Thyroid gland (tissue), 4 donors: ENCODE measurements at places on chromosomes 16 and 17. TPM values are rescaled to one million over a fixed set of nuclear protein-coding genes. Genes with fewer than 3 reads are reported as not detected.

ZNF287 gene
- total RNA-seq = 9.6 TPM

HOXB13 gene
- 0.27 TPM for total RNA-seq

CDT1 gene
- 0.81 TPM for total RNA-seq

GP1BA gene
- total RNA-seq = not detected

CACNG1 gene
- total RNA-seq = not detected

TBC1D3I gene
- total RNA-seq = not detected

GH2 gene
- total RNA-seq = not detected

- H3K27me3 ChIP-seq = no peaks in the 10 kb centered on the region
- peak; percentile 100 for DNase-seq
- H3K36me3 ChIP-seq = peaks cover 15% of the 10 kb centered on the region
- peak within 1 kb of the TSS; percentile 94 for H3K27ac ChIP-seq
Measured at GRCh38 chr16:1964506-1965395, at the start of gene RPS2. Gene RPS2 (minus strand): TSS chr16:1964826. CDS start chr16:1964625, 201 bp downstream.

DNA sequence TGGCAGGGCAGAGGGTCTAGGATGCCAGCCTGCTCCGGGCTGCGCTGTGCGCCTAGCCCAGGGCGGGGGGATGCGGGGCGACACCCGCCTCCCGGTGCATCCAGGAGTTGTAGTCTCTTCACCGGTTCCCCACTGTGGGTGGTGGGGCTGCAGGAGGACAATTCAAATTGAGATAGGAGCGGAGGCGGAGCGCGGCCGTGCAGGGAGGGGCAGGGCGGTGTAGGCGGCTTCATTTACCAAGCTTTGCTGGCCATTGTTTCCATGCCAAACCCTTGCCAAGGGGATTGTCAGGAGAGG lies 2047.4 kb downstream of the TP53TG3F start:
- H3K36me3 ChIP-seq = no peaks in the 10 kb centered on the region
- no peaks in the 10 kb centered on the region for H3K27me3 ChIP-seq
- no peak for DNase-seq
- no peak overlapping the region for H3K4me3 ChIP-seq
- H3K4me1 ChIP-seq = no peaks in the 10 kb centered on the region

DNA sequence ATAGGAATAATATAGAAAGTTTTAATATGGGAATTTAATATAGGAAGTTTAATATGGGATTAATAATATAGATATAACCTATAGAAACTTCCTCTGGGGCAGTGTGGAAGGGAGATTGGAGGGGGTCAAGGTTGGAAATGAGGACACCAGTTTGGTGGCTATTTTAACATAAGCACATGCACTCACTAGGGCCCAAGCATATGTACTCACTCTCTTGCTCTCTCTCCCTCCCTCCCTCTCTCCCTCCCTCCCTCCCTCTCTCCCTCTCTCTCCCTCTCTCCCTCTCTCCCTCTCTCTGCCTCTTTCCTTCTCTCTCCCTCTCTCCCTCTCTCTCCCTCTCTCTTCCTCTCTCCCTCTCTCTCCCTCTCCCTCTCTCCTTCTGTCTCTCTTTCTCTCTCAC lies 528.1 kb downstream of the NPIPA7 start:
- H3K36me3 ChIP-seq = no peaks in the 10 kb centered on the region
- no peaks in the 10 kb centered on the region for H3K4me1 ChIP-seq
- no peaks in the 10 kb centered on the region for H3K27me3 ChIP-seq
- H3K4me3 ChIP-seq = no peak overlapping the region

- H3K27ac ChIP-seq = no peak overlapping the region
- no peaks in the 10 kb centered on the region for H3K36me3 ChIP-seq
- H3K4me3 ChIP-seq = no peak overlapping the region
- no peaks in the 10 kb centered on the region for H3K4me1 ChIP-seq
Measured at GRCh38 chr16:46991729-46992704, 18.5 kb upstream of the DNAJA2 start.

DNA sequence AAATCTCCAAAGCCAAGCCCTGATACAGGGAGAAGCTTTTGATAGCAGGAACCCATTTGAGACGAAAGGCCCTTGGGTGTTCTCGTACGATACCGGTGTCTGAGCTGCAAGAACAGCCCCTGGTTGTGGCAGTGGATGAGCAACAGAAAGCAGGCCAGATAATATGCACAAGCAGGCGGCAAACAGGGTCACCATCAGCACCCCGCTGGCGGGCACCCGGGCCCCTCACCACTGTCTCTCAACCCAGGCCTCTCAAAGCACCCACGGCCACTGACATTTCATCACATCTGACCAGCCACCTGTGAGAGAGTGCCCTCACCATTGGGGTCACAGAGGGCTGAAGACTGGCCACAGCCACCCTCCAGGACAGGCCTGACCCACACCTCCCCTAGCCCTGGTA lies 230.4 kb downstream of the C16orf78 start:
- no peak overlapping the region for H3K27ac ChIP-seq
- DNase-seq = no peak
- H3K4me3 ChIP-seq = no peak overlapping the region
- no peaks in the 10 kb centered on the region for H3K36me3 ChIP-seq
- peaks cover 9% of the 10 kb centered on the region for H3K4me1 ChIP-seq

DNA sequence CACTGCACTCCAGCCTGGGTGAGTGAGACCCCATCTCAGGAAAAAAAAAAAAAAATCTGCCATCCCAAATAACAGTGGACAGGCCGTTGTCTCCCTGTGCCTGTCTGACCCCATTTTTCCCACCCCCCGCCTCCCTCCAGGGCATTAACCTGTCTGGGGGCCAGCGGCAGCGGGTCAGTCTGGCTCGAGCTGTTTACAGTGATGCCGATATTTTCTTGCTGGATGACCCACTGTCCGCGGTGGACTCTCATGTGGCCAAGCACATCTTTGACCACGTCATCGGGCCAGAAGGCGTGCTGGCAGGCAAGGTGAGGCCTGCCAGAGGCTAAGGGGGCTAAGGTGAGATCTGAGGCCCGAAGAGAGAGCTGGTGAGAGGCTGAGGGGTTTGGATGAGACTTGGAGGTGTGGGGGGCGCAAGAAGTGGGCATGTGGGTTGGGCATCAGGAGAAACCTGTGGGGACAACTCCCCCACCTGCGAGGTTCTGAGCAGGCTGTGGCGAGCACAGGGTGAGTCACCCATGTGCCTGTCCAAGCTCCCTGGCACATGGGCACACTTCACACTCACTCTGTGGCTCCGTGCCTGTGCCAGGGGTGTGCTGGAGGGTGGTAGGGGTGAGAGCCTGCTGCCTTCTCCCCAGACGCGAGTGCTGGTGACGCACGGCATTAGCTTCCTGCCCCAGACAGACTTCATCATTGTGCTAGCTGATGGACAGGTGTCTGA lies 34.7 kb downstream of the ANKRD40 start:
- no peaks in the 10 kb centered on the region for H3K36me3 ChIP-seq
- no peaks in the 10 kb centered on the region for H3K4me1 ChIP-seq
- H3K27ac ChIP-seq = no peak overlapping the region
- no peak overlapping the region for H3K4me3 ChIP-seq

DNA sequence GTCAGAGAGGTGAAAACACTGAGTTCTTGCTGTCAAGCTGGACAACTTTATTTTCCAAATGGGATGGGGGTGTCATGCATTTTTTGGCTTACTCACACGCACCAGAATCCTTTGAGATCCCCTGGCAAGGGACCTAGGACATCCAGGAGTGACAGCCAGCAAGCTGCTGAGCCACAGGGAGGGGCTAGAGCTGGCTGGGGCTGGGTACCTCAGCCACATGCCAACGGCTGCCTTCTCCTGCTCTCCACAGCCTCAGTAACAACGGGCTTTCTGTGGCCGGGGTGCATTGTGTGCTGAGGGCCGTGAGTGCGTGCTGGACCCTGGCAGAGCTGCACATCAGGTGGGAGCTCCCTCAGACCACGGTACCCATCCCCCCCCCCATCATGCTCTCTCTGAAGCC lies 47.6 kb downstream of the NLRC5 start:
- no peaks in the 10 kb centered on the region for H3K4me1 ChIP-seq
- no peaks in the 10 kb centered on the region for H3K36me3 ChIP-seq
- H3K27me3 ChIP-seq = no peaks in the 10 kb centered on the region

DNA sequence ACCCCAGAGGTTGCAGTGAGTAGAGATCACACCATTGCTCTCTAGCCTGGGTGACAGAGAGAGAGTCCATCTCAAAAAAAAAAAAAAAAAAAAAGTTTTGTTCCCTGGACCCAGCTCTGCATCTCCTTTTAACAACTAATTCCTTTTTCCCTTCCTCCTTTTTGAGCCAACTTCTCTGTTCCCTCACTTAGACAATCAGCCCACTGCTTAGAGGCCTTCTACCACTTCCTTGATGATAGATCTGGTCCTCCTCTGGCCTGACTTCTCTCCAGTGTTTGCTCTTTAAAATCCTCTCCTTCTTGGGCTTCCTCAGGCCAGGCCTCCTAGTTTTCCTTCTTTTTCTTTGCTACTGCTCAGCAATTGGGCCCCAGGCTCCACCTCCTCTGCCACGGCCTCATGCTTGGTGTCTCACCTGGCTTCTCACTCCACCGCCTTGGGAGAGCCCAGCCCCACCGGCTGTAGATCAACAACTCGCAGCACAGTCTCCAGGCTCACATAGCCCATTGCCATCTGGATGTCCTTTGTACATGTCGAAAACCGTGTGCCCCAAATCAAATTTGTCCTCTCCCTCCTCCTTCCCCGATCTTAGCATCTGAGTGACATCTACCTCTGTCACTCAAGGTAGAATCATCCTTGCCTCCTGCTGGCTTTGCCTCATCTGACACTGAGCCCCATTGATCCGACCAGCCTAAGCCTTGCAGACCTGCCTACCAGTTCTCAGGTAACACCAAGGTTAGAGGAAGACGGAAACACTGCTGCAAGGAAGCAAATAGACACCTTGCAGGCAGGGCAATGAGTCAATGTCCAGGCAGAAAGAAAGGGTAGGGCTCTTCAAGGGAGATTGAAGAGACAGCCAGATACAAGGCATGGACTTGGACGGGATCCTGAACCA lies 17.4 kb downstream of the ARHGAP27 start:
- DNase-seq = peak; percentile 74
- no peaks in the 10 kb centered on the region for H3K27me3 ChIP-seq
- H3K4me1 ChIP-seq = peaks cover 9% of the 10 kb centered on the region
- H3K4me3 ChIP-seq = no peak overlapping the region

DNA sequence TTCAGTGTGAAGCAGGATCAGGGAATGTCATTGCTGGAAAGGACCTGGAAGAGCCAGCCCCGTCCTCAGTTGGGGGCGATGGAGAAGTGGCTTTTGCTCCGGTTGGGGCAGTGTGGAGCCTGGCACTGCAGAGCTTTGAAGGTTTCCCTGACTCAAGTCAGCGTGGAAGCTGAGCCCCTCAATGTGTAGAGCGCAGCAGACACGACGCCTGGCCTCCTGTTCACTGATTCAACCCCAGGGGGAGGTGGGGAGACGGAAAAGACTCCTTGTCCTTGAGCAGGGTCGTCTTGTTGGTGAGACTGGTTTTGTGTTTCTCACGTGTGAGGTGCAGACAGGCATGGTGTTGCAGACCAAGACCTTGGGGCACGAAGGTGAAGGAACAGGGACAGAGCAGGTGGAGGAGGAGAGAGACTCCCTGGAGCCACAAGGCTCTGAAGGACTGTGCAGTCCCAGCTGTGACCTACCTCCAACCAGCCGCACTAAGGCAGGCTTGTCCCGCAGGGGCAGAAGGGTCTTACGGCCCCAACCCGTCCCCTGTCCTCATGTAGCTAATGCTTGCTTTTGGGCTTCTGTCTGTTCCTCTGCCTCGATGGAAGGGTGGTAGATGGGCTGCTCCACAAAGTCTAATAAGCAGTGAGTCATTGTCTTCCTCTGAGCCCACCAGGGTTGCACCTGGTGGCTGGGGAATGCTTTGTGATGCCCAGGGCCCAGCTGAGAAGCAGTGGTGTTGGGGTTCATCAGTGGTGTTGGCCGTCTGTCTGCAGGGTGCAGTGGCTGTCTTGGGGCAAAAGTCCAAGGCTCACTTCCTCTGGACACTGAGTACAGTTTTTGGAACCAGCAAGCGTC lies 47.8 kb downstream of the MPRIP start:
- no peaks in the 10 kb centered on the region for H3K27me3 ChIP-seq
- DNase-seq = no peak
- H3K36me3 ChIP-seq = no peaks in the 10 kb centered on the region
- H3K27ac ChIP-seq = no peak overlapping the region

- peak; percentile 64 for DNase-seq
- H3K4me3 ChIP-seq = peak overlapping the region; percentile 43
- H3K27me3 ChIP-seq = no peaks in the 10 kb centered on the region
- H3K27ac ChIP-seq = peak overlapping the region; percentile 40
Measured at GRCh38 chr16:30656974-30657865, 1.0 kb upstream of the FBRS start.

- no peak overlapping the region for H3K27ac ChIP-seq
- peaks cover 32% of the 10 kb centered on the region for H3K36me3 ChIP-seq
- DNase-seq = no peak
- H3K27me3 ChIP-seq = no peaks in the 10 kb centered on the region
- H3K4me3 ChIP-seq = no peak overlapping the region
Measured at GRCh38 chr17:34990921-34991365, 10.6 kb downstream of the LIG3 start.

DNA sequence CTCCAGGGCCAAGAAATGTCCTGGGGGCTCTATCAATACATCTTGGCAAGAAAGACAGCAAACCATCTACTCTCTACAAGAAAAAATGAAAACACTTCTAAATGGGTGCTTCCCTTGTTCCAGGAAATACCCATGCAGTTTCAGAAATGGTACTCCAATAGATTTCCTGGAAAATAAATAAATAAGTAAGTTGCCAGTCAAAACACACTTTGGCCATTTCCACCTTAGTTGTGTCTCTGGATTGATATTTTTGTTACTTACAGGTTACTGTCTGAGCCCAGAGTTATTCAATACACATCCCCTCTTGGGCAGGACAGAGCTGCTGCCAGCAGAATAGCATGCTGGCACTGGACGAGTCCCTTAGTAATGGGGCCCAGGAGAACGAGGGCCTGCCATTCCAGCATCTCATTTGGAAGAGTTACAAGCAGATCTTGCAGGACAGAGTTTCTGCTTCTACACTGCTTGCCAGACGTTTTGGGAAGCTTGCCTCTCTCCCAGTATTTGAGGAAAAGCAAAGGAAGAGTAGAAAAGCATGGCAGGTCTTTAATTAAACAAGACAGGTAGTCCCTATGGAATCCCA lies 100.5 kb downstream of the SMG6 start:
- peaks cover 19% of the 10 kb centered on the region for H3K4me1 ChIP-seq
- H3K27ac ChIP-seq = no peak overlapping the region
- no peaks in the 10 kb centered on the region for H3K27me3 ChIP-seq
- H3K4me3 ChIP-seq = no peak overlapping the region
- DNase-seq = no peak
- no peaks in the 10 kb centered on the region for H3K36me3 ChIP-seq

DNA sequence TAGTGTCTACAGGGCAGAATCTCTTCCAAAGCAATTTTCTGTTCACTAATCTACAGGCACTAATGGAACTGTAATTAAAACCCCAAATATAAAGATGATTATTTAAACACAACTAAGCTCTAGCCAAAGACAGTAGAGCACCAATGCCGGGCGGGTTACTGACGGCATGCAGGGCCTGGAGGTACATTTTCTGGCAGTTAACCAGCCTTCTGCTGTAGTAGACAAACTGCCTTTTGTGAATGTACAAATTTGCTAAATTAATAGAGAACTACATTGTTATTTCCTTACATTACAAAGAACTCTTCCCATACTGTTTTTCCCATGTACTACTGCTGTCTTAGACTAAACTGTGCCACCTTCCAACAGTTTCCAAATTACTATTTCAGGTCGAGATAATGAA lies 107.8 kb downstream of the TRIM37 start:
- peaks cover 7% of the 10 kb centered on the region for H3K4me1 ChIP-seq
- no peaks in the 10 kb centered on the region for H3K27me3 ChIP-seq
- no peaks in the 10 kb centered on the region for H3K36me3 ChIP-seq
- no peak overlapping the region for H3K27ac ChIP-seq

GRCh38 chr16:80718480-80719220 lies 85.7 kb downstream of the CDYL2 start:
- H3K27me3 ChIP-seq = no peaks in the 10 kb centered on the region
- H3K36me3 ChIP-seq = no peaks in the 10 kb centered on the region
- H3K4me1 ChIP-seq = no peaks in the 10 kb centered on the region
- H3K27ac ChIP-seq = no peak overlapping the region
- H3K4me3 ChIP-seq = no peak overlapping the region
- DNase-seq = no peak
